Epithelial cell of proximal tubule (primary cell): ENCODE measurements at places on chromosomes 6 and 20. TPM values are rescaled to one million over a fixed set of nuclear protein-coding genes. Genes with fewer than 3 reads are reported as not detected.

The ZBTB46 gene
- total RNA-seq: 0.58 and 0.72 TPM in 2 replicates

GRCh38 chr20:18436847-18437246, 30.0 kb downstream of the DZANK1 start:
- DNase-seq: no peak

The ENPP5 gene
- total RNA-seq: 1.5 and 2.5 TPM in 2 replicates

The BPIFA1 gene
- total RNA-seq: not detected in 2 replicates

- no peak for DNase-seq
These were observed 3.1 kb upstream of the CABLES2 start for GRCh38 chr20:62409931-62410745.

DNA sequence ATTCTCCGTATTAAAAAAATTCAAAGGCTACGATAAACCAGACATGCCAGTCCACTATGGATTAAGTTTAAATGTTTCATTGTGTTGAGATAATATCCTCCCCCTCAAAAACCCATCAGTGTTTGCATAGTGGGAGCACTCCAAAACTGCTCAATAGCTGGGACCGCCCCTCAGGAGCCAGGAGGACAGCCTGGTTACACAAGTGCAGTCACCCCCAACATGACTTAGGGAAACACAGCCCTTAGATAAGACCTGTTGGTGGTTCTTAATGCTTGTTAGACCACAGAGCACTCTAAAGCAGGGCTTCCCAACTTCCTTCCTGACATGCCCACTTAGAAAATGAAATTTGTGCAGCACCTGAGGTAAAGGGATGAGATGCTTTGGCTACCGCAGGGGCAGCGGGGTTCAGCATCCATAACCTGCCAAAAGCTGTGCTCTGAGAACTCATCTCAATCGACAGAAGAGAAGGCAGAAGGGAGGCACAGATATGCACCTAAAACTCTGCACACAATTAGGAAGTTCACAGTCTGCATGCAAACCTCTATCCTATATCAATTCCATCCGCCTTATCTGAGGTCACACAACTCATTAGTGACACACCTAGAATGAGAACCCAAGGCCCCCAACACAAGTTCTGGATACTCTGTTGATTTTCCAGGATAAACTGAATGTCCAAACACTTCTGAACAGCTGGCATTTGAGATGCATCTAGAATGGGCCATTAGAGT, 74.3 kb downstream of the RALGAPA2 start:
- no peak for DNase-seq

The FAXC gene
- total RNA-seq: 7.2 and 14.5 TPM in 2 replicates

DNA sequence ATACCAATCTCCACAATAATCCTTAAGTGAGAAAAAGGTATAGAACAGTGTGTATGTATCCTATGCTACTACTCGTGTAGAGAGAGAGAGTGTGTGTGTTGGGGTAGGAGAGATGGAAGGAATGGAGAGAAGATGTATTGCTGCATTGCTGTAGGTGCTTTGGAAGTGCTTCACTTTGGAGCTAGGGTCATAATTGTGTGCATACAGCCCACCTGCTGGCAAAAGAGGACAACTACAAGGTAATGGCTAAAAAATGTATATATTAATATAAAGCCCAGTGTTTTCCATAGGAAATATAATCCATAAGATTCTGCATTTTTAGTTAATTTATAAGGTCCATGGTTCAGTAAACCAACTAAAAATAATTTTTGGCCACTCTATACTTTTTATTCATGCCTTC, 36.1 kb downstream of the SERAC1 start:
- DNase-seq: no peak

- DNase-seq: no peak
These were observed 50.3 kb downstream of the MYH7B start for GRCh38 chr20:35006009-35006408.

The WFDC2 gene
- 14.7 and 53.3 TPM in 2 replicates for total RNA-seq

- no peak for DNase-seq
These were observed 288.3 kb downstream of the KHDC1L start for GRCh38 chr6:72936766-72937559.

The FLRT3 gene
- 2.8 and 3.3 TPM in 2 replicates for total RNA-seq

- DNase-seq: no peak
These were observed 982.0 kb upstream of the FLRT3 start for GRCh38 chr20:15319439-15319838.

- no peak for DNase-seq
These were observed 122.8 kb downstream of the ALDH8A1 start for GRCh38 chr6:134826889-134827737.

The PDE10A gene
- total RNA-seq: 6.9 TPM in 2 replicates

The PGC gene
- total RNA-seq: not detected in 2 replicates

DNA sequence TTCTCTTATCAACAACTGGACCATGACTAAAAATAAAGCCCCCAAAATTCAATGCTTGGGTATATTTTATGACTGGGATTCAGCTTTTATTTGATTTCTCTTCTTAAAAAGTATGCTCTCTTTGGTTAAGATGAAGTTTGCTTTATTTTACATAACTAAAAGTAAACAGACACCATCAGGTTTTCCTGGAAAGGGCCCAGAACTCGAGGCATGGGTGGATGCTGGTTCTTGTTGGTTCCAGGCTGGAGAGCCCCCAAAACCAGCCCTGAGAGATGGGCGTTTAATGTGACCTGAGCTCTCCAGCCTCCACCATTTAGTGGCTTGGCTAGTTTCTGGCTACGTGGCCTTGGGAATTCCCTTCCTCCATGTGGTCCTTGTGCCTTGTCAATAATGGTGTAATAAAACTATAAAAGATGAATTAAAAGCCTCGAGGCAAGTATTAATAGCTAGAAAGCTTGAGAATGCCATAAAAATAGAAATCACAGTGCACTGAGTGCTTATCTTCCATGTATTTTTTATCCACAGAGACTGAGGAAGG, 34.1 kb downstream of the BANF2 start:
- no peak for DNase-seq

- no peak for DNase-seq
These were observed 5.0 kb upstream of the OCSTAMP start for GRCh38 chr20:46555370-46555956.

- DNase-seq: no peak
These were observed 404.5 kb downstream of the SYNE1 start for GRCh38 chr6:152232501-152233151.

The LY6G6D gene
- not detected in 2 replicates for total RNA-seq

DNA sequence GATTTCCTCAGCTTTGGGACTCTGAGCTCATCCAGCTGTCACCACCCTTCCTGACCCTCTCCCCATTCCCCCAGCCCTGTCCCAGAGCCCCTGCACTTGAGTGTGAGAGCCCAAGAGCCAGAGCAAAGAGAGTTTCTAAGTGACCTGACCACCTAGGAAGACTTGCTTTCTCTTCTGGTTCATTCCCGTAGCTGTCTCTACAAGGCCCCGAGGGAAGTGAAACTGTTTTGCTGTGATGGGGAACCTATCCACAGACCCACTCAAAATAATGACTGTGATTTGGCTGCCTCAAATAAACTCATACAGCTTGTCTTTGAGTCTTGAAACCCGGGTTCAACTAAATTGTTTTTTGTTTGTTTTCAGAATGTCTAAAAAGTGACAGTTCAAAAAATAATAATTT, 74.6 kb upstream of the XRN2 start:
- DNase-seq: no peak

GRCh38 chr6:44010411-44011349, 116.6 kb downstream of the MRPL14 start:
- DNase-seq: peak; percentile 92

The MTG2 gene
- total RNA-seq: 14.9 and 23.4 TPM in 2 replicates

DNA sequence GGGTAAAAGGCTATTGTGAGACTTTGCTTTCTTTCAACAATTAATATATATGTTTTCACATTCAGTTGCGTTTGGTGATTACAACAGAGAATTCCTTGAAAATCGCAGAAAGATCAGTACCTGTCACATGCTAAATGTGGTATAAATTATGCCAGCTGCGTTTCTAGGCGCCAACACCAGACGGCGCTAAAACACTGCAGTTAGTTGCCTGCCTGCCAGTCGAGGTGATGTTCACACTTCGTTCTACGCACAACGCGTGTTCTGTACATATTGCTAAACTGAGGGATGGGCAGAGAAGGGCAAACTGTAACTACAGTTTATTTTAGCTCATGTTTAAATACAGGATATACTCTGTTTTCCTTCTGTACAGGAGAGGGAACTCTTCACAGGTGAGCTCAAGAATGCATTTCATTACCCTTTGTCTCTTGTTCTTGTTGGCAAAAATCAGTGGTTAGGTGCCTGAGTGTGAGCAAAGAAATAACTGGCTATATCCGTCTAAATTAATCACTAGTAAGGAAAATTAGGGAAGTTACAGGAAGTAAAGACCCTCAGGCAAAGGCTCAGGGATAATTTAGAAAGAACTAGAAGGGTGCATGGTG, 100.1 kb upstream of the RGS17 start:
- no peak for DNase-seq

The ENTPD6 gene
- 76.5 and 103 TPM in 2 replicates for total RNA-seq

DNA sequence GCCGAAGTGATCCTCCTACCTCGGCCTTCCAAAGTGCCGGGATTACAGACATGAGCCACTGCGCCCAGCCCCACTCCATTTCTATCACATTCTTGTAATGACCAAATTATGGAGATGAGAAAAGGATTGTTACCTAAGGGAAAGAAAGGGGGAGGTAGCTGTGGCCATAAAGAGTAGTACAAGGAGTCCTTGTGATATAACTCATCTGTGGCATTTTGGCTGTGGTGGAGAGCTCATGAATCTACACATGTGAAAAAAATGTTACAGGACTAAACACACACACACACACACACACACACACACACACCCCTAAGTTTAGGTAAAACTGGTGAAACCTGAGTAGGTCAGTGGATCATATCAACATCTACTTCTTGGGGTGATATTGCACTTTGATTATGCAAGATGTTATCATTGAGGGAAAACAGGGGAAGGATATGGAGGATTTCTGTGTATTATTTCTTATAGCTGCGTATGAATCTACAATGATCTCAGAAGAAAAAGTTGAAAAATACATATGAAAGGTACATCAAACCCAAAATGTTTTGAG, 251.5 kb downstream of the TSHZ2 start:
- no peak for DNase-seq

DNA sequence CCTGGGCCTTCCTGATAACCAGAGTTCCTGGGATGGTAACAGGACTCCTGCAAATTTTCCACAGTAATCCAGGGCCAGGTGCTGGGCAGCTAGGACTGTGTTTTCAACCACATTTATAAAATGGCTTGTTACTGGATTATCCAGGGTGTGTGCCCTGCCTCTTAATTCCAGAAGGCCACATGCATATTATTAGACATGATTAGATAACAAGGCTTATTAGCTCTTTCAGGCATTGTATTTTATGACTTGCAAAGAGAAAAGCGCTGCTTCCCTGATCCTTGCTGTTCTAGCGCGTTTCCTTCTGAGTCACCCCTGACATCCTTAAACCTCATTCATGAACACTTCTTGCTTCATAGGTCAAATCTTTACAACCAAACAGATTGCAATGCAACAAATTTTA, 208.6 kb downstream of the UST start:
- no peak for DNase-seq

GRCh38 chr20:21464916-21465315, 48.9 kb downstream of the NKX2-2 start:
- DNase-seq: no peak

DNA sequence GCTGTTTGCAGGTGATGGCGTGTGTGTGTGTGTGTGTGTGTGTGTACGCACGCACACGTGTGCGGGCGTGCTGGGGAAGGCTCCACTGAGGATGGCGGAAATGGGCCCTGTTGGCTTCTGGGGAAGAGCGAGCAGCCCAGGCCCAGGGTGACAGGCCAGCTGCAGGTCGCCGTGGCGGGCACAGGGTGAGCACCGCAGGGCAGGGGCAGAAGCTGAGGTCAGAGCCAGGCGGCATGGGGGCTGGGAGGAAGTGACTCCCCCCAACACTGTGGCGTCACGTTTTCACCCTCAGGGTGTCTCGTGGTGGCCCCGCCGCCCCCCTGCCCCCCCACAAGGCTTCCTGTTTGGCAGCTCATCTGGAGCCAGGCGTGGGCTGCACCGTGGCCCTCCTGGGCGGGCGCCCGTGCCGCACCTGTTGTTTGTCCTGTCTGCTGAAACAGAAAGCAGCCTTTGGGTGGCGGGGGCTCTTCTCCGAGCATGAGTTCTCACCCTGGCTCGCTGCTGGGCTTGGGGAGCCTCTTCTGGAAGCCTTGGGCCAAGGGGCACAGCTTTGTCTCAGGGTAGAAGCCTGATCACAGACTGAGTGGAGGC, 7.1 kb downstream of the RBM38 start:
- no peak for DNase-seq

The BMP2 gene
- total RNA-seq: 32.1 and 54.9 TPM in 2 replicates

DNA sequence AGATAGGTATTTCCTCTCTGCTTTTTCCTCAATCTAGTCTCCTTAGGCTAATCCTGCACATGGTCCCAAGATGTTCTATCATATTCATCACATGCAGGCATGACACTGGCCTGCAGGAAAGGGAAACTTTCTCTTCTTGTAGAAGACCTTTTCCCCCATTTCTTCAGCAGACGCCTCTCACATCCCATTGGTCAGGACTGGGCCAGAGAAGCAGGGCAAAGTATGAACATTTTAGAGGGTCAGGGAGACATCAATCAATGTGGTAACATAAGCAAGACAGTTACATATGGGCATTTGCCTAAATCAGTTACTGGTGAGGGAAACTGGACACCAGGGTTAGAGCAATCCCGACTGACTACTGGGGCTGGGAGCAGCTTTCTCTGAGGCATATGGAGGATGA, 90.1 kb downstream of the CRYBG1 start:
- no peak for DNase-seq

- DNase-seq: no peak
These were observed 55.2 kb upstream of the SUPT3H start for GRCh38 chr6:45432977-45433376.

- DNase-seq: no peak
These were observed 941.4 kb upstream of the MAN1A1 start for GRCh38 chr6:120290964-120291363.

GRCh38 chr6:128206610-128207426, 306.0 kb upstream of the THEMIS start:
- DNase-seq: no peak

DNA sequence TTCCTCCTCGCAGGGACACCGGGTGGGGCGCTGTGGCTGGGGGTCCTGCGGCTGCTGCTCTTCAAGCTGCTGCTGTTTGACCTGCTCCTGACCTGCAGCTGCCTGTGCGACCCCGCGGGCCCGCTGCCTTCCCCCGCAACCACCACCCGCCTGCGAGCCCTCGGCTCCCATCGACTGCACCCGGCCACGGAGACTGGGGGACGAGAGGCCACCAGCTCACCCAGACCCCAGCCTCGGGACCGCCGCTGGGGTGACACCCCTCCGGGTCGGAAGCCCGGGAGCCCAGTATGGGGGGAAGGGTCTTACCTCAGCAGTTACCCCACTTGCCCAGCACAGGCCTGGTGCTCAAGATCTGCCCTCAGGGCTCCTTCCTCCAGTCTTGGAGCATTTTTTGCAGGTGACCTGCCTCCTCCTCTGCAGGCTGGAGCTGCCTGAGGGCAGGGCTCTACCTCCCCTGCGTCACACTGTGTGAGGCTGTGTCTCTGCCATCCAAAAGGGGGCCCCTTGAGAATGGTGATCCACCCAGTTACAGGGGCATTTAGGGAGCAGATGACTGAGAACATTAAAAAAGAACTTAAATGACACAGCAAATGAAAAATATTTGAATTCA, 3.9 kb upstream of the CNPY3 start:
- no peak for DNase-seq

The PSORS1C1 gene
- total RNA-seq: 1.1 and 2.8 TPM in 2 replicates

The DACT2 gene
- 0.23 and 1.2 TPM in 2 replicates for total RNA-seq

GRCh38 chr20:20664795-20665589, 47.5 kb downstream of the RALGAPA2 start:
- peak; percentile 10 for DNase-seq

GRCh38 chr20:4929686-4930397, 71.5 kb downstream of the SLC23A2 start:
- no peak for DNase-seq

The FAM229B gene
- 3.3 and 11.6 TPM in 2 replicates for total RNA-seq
